ENCODE measurements at places on chromosomes 5 and 9. TPM values are rescaled to one million over a fixed set of nuclear protein-coding genes. Genes with fewer than 3 reads are reported as not detected.

DNA sequence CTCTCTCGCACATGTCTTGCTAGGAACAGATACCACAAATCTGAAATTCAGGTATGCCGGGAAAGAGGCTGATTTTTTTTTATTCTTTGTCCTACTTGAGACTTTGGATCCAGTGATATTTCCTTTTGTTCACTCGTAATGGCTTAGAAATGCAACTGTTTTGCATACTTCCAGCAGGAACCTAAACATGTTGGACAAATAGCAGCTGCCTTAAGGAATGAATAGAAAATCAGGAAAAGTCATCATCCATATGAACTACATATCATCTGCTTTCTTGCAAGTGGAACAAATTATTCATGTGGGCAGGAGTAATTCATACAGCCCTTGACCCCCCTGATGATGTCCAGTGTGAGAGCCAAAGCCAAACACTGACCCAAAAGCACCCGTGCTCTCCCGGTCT lies 17.4 kb downstream of the TTC39B start:
- no peak overlapping the region for H3K4me3 ChIP-seq
- no peak overlapping the region for H3K27ac ChIP-seq
- no peak for DNase-seq
- no peaks in the 10 kb centered on the region for H3K27me3 ChIP-seq
- H3K36me3 ChIP-seq, result no peaks in the 10 kb centered on the region

The BDP1 gene
- 19.2 TPM for polyA plus RNA-seq

GRCh38 chr5:143198332-143198731 lies 205.2 kb downstream of the NR3C1 start:
- H3K27me3 ChIP-seq, result no peaks in the 10 kb centered on the region
- no peaks in the 10 kb centered on the region for H3K36me3 ChIP-seq
- H3K27ac ChIP-seq, result no peak overlapping the region
- no peak overlapping the region for H3K4me3 ChIP-seq
- H3K4me1 ChIP-seq, result no peaks in the 10 kb centered on the region
- DNase-seq, result no peak

The PCDHGB6 gene
- not detected for polyA plus RNA-seq

The NUDT12 gene
- 0.61 TPM for polyA plus RNA-seq

DNA sequence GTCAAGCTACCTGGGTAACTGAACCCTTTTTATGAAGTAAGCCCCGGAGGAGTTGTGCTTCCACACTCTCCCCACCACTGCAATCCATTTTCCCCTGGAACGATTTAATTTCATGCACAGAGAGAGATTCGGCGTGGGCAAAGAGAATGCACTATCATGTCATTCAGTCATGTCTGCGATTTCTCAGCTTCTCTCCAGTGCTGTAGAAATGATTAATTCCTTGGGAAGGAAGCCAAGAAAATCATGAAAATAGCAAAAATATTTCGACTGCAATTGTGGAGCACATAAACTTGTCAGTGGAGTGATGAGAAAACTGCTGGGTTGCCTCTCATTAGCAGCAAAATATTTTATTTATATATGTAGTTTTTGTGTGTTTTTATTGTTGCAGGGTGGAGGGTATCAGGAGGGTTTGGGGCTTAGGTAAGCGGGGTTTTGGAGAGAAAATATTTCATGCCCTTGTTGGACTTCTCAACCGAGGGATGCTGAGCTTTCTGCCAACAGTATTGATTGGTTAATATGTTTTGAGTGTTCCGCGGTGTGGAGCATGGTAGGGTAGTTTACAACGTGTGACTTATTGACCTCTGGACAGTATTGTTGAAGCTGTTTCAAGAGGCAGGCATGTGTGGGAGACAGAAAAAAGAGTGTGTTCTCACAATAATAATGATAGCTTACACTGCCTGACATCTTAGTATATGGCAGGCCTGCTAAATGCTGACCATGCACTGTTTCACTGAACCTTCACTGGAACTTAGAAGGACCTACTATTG lies 69.3 kb downstream of the SGCD start:
- no peak for DNase-seq
- H3K4me3 ChIP-seq, result no peak overlapping the region

The ZCCHC7 gene
- polyA plus RNA-seq, result 35.8 TPM

The PCDHGA9 gene
- not detected for polyA plus RNA-seq

- H3K4me1 ChIP-seq, result no peaks in the 10 kb centered on the region
- no peak overlapping the region for H3K27ac ChIP-seq
- no peaks in the 10 kb centered on the region for H3K27me3 ChIP-seq
- H3K4me3 ChIP-seq, result no peak overlapping the region
Observed at GRCh38 chr9:110623462-110624025, 44.0 kb upstream of the SVEP1 start.

The GBGT1 gene
- 0.16 TPM for polyA plus RNA-seq

The SLC6A19 gene
- not detected for polyA plus RNA-seq

GRCh38 chr9:101409079-101409477 lies 10.4 kb downstream of the ZNF189 start:
- no peak overlapping the region for H3K27ac ChIP-seq
- H3K27me3 ChIP-seq, result no peaks in the 10 kb centered on the region

The C9orf153 gene
- polyA plus RNA-seq, result not detected

DNA sequence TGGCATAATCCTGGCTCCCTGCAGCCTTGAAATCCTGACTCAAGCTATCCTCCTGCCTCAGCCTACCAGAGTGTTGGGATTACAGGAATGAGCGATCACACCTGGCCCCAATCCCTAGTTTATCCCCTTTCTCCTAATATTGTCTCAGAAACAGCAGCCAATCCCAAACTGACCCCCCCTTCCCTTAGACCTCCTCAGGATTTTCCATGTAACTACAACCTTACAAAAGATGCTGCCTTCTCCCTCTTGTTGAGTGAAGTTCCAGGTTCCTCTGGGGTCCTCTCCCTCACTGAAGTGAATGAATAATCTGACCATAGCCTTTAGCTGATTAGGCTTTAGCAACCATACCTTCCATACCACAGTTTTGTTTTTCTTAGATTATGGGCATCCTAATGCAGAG lies 25.9 kb upstream of the MSANTD3 start:
- no peak for DNase-seq
- H3K27me3 ChIP-seq, result no peaks in the 10 kb centered on the region
- H3K27ac ChIP-seq, result no peak overlapping the region

The DMRT2 gene
- polyA plus RNA-seq, result 0.08 TPM

GRCh38 chr9:116320290-116320689 lies 166.7 kb downstream of the PAPPA start:
- no peaks in the 10 kb centered on the region for H3K36me3 ChIP-seq
- no peaks in the 10 kb centered on the region for H3K27me3 ChIP-seq
- no peaks in the 10 kb centered on the region for H3K4me1 ChIP-seq
- H3K4me3 ChIP-seq, result no peak overlapping the region

DNA sequence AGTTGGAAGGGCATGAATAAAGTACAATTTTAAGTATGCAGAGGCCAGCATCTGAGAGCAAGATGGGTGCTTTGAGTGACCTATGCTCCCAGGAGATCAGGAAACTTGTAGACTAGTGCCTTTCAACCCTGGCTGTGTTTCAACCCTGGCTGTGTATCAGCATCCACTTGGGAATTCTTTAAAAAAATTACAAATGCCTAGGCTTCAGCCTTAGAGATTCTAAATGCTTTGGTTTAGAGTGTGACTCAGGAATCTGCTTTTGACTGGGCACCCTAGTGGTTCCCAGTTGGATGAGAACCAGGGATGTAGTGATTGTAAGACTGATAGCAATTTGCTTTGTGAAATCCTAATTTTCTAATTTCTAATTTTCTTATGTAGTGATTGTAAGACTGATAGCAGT lies 65.6 kb downstream of the RALGPS1 start:
- H3K4me1 ChIP-seq, result peaks cover 30% of the 10 kb centered on the region
- DNase-seq, result no peak
- no peaks in the 10 kb centered on the region for H3K27me3 ChIP-seq
- no peaks in the 10 kb centered on the region for H3K36me3 ChIP-seq

GRCh38 chr5:130710596-130710995 lies 454.5 kb downstream of the HINT1 start:
- no peaks in the 10 kb centered on the region for H3K36me3 ChIP-seq
- no peaks in the 10 kb centered on the region for H3K27me3 ChIP-seq
- DNase-seq, result no peak

- DNase-seq, result no peak
- no peaks in the 10 kb centered on the region for H3K36me3 ChIP-seq
- no peak overlapping the region for H3K27ac ChIP-seq
- no peak overlapping the region for H3K4me3 ChIP-seq
- no peaks in the 10 kb centered on the region for H3K4me1 ChIP-seq
Observed at GRCh38 chr5:89213573-89213972, 330.6 kb upstream of the MEF2C start.

- no peak for DNase-seq
- H3K36me3 ChIP-seq, result no peaks in the 10 kb centered on the region
- H3K4me1 ChIP-seq, result no peaks in the 10 kb centered on the region
- no peak overlapping the region for H3K4me3 ChIP-seq
- no peaks in the 10 kb centered on the region for H3K27me3 ChIP-seq
Observed at GRCh38 chr9:97561501-97561900, 60.0 kb downstream of the TMOD1 start.

- no peak for DNase-seq
- H3K27ac ChIP-seq, result peak overlapping the region; percentile 98
- H3K4me3 ChIP-seq, result peak overlapping the region; percentile 80
- H3K27me3 ChIP-seq, result no peaks in the 10 kb centered on the region
- peaks cover 69% of the 10 kb centered on the region for H3K4me1 ChIP-seq
Observed at GRCh38 chr9:129885018-129885669, 49.9 kb downstream of the USP20 start.

DNA sequence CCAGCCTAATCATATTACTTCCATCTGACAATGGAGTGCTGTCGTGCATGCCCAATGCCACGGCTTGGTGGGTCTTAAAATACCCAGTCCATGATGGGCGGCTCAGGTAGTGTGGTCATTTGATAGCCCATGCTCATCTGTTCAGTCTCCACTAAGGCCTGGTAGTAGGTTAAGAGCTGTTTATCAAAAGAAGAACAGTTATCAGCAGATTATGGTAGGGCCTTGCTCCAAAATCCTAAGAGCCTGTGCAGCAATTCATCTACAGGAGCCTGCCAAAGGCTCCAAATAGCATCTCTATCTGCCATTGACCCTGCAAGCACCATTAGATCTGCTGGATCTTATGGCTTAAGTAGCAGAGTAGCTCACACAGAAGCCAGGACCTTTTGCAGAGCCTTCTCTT lies 21.8 kb upstream of the NTRK2 start:
- no peak overlapping the region for H3K4me3 ChIP-seq
- H3K4me1 ChIP-seq, result no peaks in the 10 kb centered on the region
- no peaks in the 10 kb centered on the region for H3K36me3 ChIP-seq
- no peaks in the 10 kb centered on the region for H3K27me3 ChIP-seq
- no peak overlapping the region for H3K27ac ChIP-seq

The EPB41L4A gene
- polyA plus RNA-seq, result 1.1 TPM

The PITX1 gene
- not detected for polyA plus RNA-seq

DNA sequence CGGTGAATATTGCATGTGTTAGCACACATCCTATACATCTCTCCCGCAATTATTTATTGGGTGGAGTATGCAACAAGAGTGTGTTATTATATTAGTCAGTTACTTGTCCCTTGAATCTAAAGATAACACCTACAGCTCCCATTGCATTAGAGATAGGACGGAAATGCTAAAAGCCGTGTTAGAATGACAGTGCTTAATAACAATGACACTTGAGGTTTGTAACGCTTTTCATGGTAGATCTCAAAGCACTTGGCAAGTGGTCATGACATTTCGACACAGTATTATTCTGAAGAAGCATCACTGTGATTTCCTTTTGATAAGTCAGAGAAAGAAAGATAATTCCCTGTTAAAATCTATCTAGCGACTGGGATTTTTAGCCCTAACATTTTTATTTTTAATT lies 33.4 kb upstream of the TRIO start:
- H3K27ac ChIP-seq, result no peak overlapping the region
- no peaks in the 10 kb centered on the region for H3K27me3 ChIP-seq
- no peak overlapping the region for H3K4me3 ChIP-seq
- no peaks in the 10 kb centered on the region for H3K36me3 ChIP-seq
- no peaks in the 10 kb centered on the region for H3K4me1 ChIP-seq

GRCh38 chr9:88657893-88658292 lies 122.9 kb downstream of the NXNL2 start:
- H3K27me3 ChIP-seq, result no peaks in the 10 kb centered on the region
- no peak for DNase-seq
- H3K4me3 ChIP-seq, result no peak overlapping the region
- no peaks in the 10 kb centered on the region for H3K4me1 ChIP-seq
- H3K27ac ChIP-seq, result no peak overlapping the region
- no peaks in the 10 kb centered on the region for H3K36me3 ChIP-seq

GRCh38 chr5:168295574-168296201 lies 4.2 kb downstream of the WWC1 start:
- H3K36me3 ChIP-seq, result no peaks in the 10 kb centered on the region
- peaks cover 14% of the 10 kb centered on the region for H3K27me3 ChIP-seq
- peaks cover 15% of the 10 kb centered on the region for H3K4me1 ChIP-seq
- no peak overlapping the region for H3K4me3 ChIP-seq
- DNase-seq, result no peak
- H3K27ac ChIP-seq, result no peak overlapping the region

GRCh38 chr5:42520957-42521356 lies 97.7 kb downstream of the GHR start:
- no peaks in the 10 kb centered on the region for H3K4me1 ChIP-seq
- no peak overlapping the region for H3K27ac ChIP-seq
- no peak for DNase-seq
- no peak overlapping the region for H3K4me3 ChIP-seq
- no peaks in the 10 kb centered on the region for H3K36me3 ChIP-seq

DNA sequence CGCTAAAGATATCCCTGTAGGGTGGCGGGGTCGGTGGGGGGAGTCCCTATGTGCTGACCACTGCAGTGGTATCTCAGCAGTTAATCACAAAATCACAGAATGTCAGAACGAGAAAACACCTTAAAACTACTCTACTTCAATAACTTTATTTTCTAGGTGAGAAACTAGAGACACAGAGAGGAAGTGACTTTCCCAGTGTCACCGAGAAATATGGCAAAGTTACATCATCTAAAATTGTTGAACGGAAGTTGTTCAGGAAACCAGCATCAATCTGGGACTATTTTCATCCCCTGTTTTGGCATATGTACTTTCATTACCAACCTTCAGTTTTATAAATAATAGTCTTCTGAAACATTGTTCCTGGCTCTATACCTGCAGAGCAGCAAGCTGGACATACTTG lies 384.0 kb downstream of the SPOCK1 start:
- no peak overlapping the region for H3K27ac ChIP-seq
- H3K36me3 ChIP-seq, result no peaks in the 10 kb centered on the region
- no peak overlapping the region for H3K4me3 ChIP-seq
- H3K27me3 ChIP-seq, result no peaks in the 10 kb centered on the region
- DNase-seq, result no peak

- no peak for DNase-seq
- no peak overlapping the region for H3K27ac ChIP-seq
- no peaks in the 10 kb centered on the region for H3K36me3 ChIP-seq
- no peak overlapping the region for H3K4me3 ChIP-seq
- no peaks in the 10 kb centered on the region for H3K4me1 ChIP-seq
- no peaks in the 10 kb centered on the region for H3K27me3 ChIP-seq
Observed at GRCh38 chr5:11906497-11906896, 2.3 kb upstream of the CTNND2 start.

The PDE6A gene
- polyA plus RNA-seq, result not detected

GRCh38 chr9:94800424-94801117 lies 74.1 kb downstream of the AOPEP start:
- H3K27me3 ChIP-seq, result no peaks in the 10 kb centered on the region
- H3K27ac ChIP-seq, result no peak overlapping the region
- no peak for DNase-seq
- no peaks in the 10 kb centered on the region for H3K36me3 ChIP-seq

DNA sequence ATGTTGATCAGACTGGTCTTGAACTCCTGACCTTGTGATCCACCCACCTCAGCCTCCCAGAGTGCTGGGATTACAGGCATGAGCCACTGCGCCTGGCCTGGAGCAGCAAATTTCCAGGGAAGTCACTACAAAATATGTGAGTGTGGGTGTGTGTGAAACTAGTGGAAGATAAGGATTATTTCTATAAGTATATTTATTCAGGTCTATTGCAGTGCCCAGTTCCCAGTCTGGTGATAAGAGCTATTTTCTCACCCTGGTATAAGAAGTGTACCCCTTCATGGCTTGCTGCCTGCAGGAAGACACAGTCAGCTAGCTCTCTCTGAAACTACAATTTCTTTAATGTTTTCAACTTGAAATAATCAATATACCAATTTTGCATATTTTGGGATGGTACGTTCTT lies 37.1 kb downstream of the TARS1 start:
- H3K36me3 ChIP-seq, result no peaks in the 10 kb centered on the region
- no peak overlapping the region for H3K4me3 ChIP-seq
